RCC 7860 (cell line): ENCODE measurements at places on chromosomes 6 and 20.

DNA sequence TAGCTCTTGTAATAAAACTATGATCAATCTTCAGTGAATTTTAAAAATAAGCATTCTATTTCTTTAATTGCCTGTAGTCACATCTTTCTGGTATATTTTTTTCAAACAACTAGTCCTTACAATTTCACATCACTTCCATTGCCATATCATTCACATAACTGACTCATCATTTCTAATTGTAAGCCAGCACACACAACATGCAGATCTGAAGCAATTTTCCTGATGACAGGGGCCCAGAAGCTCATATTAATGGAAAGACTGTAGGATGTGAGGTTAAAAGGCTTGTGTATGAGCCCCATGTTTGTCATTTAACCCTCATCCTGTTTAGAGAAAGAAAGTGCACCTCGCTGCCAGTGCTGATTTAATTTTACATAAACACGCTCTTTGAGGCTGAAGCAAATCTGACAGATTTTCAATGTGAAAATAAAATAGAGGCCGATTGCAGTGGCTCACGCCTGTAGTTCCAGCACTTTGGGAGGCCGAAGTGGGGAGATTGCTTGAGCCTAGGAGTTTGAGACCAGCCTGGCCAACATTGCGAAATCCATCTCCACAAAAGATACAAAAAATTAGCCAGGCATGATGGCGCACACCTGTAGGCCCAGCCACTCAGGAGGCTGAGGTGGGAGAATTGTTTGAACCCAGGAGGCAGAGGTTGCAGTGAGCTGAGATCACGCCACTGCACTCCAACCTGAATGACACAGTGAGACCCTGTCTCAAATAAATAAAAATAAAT lies 40.1 kb upstream of the LTV1 start:
- DNase-seq: no peak

- DNase-seq: no peak
Observed at GRCh38 chr6:96604420-96604819, 41.5 kb downstream of the FHL5 start.

GRCh38 chr6:583635-584034 lies 73.3 kb downstream of the HUS1B start:
- DNase-seq: no peak

GRCh38 chr6:25403150-25403549 lies 124.0 kb downstream of the CARMIL1 start:
- DNase-seq: no peak

DNA sequence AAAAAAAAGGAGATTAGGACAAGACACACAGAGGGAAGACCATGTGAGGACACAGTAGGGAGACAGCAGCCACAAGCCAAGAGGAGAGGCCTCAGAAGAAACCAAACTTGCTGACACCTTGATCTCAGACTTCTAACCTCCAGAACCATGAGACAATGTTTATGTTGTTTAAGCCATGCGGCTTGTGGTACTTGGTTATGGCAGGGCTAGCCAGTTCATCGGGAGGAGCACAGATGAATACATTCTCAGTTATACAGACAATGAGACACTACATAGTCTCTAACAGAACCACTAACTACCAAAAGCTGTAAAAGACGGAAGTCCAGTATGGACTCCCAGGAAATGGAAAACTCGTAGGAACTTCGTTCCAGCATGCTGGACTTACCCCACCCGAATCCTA lies 116.8 kb downstream of the MBOAT1 start:
- DNase-seq: no peak

- DNase-seq: no peak
Observed at GRCh38 chr6:147802459-147802858, 294.0 kb downstream of the SAMD5 start.

- DNase-seq: no peak
Observed at GRCh38 chr6:34148631-34149451, 3.0 kb upstream of the GRM4 start.

- no peak for DNase-seq
Observed at GRCh38 chr6:35922139-35922554, 1.2 kb upstream of the SRPK1 start.

- DNase-seq: no peak
Observed at GRCh38 chr6:17130786-17131185, 28.9 kb downstream of the STMND1 start.

DNA sequence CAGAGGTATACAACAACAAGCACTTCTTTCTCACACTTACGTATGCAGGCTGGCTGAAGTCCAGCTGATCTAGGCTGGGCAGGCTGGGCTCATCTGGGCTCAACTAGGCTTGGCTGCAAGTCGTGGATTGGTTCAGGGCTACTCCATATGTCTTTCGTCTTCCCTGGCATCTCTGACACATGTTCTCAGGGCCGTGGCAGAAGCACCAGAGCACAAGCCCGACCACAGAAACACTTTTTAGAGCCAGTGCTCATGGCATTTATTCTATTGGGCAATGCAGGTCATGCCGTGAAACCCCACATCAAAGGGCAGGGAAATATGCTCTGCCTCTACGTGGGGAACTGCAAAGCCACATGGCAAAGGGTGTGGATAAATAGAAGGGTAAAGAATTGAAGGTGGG lies 93.8 kb downstream of the RIN2 start:
- no peak for DNase-seq
